ENCODE measurements at places on chromosomes 6 and 20.

DNA sequence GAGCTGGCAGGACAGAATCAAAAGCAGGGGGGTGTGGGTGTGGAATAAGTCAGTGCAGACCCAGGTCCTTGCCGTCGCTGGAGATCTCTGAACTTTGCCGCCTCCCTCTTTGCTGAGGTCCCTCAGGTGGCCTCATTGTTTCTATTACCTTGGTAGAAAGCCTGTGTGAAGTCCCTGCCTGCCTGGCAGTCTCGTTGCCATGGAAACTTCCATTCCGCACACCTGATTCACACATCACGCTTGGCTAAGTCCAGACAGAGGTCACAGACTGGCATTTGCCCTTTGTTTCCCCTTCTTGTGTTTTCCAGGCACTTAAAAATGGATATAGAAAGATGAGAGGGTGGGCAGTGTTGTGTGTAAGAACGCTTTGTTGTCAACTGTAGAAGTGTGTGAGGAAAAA, 260.6 kb downstream of the PRL start:
- no peak for DNase-seq

DNA sequence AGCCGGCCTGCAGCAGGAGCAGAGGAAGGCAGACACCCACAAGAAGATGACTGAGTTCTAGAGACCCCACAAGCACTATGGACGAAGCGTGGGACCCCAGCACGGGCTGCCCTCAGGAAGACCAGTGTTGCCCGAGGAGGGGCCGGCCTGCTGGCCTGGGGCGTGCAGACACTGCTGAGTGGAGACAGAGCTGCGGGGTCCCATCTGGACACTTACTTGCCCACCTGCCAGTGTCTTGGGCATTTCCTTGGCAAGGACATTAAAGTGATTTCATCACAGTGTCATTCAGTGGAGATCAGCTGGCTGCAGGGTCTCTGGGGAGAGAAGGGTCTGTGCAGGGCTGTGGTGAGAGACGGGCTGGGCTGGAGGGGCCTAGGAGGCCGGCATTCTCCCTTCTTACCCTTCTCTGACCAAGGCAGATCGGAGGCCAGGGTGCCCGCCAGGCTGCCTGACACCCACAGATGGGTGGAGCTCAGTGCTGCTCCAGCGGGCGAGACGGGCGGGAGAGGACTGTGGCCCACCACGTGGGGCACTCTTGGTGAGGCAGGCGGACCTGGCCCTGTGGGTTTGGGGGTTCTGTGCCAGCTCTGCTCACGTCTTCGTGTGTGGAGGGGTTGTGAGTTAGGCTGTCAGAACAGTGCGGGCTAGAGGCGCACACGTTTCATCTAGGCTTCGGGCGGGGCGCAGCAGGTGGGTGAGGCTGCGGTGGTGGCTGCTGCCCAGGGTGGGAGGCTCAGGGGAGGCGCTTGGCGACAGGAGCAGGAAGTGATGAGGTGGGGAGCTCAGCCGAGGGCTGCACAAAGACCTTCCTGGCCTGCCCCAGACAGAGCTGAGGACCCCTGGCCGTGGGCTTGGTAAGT, at the start of gene LIME1:
Gene LIME1, plus strand, starts transcription at position 806 of the 860 bp plus-strand sequence. CDS start 886 bp downstream, outside the sequence.
- peak; percentile 45 for DNase-seq

GRCh38 chr20:20729563-20729962, 17.1 kb upstream of the RALGAPA2 start:
- DNase-seq = no peak

DNA sequence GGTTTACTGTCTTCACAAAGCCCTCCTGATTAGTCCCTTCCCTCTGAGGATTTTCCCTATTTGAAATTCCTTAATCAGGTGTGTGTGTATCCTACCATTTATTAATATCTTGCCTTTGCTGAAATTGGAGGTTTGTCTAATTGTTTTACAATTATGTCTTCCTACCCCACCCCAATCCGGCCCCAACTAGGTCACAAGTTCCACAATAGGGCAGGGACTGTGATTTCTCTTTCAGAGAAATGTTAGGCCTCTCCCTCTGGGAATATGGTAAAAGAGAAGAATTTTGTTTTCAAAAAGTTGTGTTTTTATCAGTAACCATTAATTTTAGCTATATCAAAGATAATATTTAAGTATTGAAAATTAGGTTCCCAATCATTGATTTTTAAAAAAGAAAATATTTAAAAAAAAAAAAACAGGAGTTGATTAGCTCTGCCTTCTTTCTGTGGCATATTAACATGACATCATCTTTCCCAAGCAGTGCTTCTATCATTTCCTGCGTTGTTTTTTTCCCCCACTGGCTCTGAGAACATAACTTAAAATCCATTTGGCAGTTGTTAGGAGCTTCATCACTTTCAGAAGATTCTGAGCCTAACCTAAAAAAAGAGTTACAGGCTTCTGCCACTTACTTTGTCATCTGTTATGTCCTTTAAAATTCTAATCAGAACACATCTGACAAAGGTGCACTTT, 36.1 kb downstream of the BLOC1S5 start:
- DNase-seq = no peak

DNA sequence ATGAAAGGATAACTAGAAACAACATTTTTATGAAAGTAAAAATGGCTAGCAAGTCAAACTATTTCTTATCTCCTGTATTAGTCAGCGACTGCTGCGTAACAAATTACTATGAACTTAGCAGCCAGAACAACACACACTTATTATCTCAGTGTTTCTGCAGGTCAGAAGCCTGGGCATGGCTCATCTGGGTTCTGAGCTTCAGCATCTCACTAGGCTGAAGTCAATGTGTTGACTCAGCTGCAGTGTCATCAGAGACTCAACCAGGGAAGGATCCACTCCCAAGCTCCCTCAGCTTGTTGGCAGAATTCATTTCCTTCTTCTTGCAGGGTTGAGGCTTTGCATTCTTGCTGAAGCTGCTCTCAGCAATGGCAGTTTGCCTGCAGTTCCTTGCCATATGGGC, 33.2 kb upstream of the IGF2R start:
- DNase-seq = no peak

DNA sequence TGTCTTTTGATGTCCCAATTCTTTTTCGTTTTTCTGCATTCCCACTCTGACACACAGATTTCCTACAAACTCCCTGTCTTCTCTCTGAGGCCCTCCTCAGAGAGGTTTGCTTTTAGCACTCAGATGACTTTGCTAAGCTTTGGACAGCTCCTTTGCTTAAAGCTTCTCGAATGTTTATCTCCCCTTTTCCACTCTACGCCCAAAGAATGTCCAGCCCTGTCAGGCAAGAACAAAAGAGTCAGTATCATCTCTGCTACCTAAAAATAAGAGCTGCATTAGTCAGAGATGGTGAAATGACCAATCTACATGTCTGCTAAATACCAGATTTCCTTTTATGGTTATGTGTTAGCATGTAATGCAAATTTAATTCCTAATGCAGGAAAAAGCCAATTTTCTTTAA, 56.8 kb downstream of the PREP start:
- no peak for DNase-seq

DNA sequence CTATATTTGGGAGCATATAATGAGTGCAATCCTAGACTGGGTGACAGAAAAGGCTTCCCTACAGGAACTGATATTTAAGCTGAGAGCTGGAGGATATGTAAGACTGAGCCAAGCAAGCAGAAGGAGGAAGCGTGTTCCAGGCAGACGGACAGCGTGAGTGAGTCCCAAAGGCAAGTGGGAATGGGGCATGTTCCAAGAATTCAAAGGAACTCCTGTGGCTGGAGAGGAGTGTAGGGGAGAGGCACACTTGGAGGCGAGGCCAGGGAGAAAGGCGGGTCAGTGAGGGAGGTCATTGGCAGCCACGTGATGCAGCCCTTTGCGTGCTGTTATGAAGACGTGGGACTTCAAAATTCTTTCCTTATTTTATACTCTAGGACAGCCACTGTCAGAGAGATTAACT, 27.9 kb upstream of the SGK1 start:
- no peak for DNase-seq

DNA sequence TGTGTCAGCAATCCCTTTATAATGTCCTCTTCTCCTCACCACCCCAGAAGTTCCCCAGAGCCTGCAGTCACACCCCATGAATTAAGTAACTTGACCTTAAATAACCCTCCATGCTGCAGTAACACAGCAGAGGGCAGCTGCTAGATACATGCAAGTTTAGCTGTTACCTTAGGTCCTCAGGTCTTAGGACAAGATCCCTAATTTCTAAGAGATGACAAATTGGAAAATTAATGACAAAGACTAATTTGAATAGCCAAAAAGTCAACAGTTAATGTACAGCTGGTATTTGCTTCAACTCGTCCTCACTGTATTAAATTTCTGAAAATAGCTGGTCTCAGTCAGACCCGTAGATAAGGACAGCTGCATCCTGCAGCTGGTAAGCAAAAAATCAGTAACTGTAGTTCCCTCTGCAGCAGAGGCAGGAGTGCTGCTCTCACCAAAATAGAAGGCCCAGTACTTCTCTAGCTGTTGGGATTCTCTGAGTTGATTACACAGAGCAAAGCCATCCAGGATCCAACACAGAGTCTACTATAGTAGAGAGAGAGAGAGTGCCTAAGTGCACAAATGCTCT, 62.4 kb downstream of the TNFRSF21 start:
- no peak for DNase-seq

GRCh38 chr20:44087857-44088120, 99.2 kb downstream of the JPH2 start:
- no peak for DNase-seq

DNA sequence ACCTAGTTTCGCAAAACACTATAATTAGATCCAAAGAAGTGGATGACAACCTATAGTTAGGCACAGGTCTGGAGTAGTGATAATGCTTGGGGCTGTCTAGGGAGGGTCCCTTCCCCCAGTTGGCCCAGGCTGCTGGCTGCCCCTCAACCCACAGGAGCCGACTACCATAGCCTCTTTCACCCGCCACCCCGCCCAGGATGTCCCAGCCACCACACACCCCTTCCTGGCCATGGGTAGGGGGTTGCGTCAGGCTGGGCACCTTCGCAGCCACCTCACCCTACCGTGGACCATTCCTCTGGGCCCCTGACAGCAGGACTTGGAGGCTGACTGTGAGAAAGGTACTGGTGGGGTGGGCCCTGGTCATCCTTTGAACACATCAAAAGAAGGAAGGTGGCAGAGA, 8.5 kb downstream of the TFEB start:
- no peak for DNase-seq

- DNase-seq = no peak
These were observed 107.9 kb upstream of the MLIP start for GRCh38 chr6:54003316-54003715.

- DNase-seq = no peak
These were observed 43.2 kb downstream of the ELMO2 start for GRCh38 chr20:46362921-46363867.

DNA sequence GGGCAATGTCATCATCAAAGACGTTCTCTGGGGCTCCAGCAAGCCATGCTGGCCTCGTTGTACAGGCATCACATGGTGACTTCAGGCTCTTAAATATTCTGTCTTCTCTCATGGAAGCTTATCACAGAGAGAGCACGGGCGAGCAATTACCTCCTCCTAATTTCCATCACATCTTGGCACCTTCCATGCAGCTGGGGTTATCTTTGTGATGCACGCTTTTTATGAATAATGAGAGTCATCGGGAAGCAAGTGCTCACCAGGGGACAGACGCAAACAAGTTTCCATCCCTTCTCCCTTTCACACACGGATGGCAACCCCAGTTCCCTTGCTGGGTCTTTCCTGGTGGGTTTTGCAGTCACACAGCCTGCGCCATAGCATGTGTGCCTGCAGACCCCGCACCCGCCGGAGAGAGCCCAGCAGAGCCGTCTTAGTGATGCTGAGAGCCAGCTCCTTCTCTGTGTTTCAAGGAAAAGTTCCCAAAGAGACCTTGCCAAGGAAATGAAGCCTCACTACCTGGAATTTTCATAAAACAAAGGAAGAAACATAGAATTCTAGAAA, 116.3 kb upstream of the AFDN start:
- no peak for DNase-seq

GRCh38 chr6:107667790-107668189, 156.3 kb downstream of the SCML4 start:
- no peak for DNase-seq

- peak; percentile 24 for DNase-seq
These were observed 103.2 kb upstream of the FOXP4 start for GRCh38 chr6:41442800-41443501.

DNA sequence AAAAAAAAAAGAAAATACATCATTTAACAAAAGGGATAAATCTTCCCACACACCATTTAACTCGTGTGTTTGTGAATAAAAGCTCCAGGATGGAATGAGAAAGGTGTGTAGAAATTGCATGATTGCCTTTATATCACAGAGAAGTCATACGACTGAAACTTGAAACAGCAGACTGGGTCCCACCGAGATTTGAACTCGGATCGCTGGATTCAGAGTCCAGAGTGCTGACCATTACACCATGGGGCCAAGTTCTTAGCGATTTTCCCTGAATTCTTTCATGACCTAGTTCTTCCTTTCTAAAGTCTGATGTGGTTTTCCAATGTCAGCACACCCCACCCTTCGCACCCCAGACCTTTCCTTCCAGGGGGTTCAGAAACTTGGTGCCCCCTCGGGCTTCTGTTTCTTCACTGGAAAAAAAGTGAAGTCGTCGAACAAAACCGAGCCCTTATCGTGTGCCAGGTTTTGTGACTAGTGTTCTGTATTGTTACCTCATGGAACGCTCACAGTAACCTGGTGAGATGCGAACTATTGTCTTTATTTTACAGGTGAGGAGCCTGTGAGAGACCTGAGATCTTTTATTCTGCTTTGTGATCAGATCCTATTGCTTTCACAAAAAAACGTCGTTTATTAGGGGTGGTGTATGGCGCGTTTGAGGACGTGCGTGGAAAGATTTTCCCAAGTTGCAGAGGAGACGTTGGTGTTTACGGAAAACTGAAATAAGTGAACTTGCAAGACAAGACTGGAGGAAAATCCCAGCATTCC, 120.8 kb downstream of the OR2B2 start:
- peak; percentile 34 for DNase-seq

DNA sequence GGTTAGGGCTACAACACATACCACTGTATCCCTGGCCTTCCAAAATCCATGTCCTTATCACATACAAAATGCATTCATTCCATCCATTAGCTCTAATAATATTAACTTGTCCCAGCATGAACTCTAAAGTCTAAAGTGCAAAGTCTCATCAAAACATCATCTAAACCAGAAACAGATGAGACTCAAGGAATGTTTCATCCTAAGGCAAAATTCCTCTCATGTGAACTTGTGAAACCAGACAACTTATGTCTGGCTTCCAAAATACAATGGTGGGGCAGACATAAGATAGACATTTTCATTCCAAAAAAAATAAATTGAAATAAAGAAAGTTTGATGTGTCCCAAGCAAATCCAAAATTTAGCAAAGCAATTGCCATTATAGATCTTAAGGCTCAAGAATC, 257.4 kb downstream of the HTR1B start:
- DNase-seq = no peak

DNA sequence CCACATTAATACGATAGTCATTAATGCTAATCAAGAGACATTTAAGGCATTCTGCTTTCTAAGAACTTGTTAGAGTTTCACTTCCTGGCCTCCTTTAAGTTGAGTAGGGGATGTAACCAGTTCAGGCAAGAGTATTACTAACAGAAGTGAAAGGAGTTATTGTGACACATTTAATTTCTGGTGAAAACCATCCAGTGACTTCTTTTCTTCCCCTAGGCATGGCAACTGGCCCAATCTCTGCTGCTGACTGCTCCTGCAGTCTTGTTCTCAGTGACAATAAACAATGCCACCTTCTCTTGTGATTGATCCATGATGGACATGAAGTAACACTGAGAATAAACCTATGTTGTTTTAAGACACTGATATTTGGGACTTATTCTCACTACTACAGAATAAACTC, 130.9 kb upstream of the DEFB112 start:
- no peak for DNase-seq

- no peak for DNase-seq
These were observed 243.7 kb downstream of the ALDH8A1 start for GRCh38 chr6:134706153-134706552.

- DNase-seq = no peak
These were observed 58.6 kb downstream of the SYNJ2 start for GRCh38 chr6:158040051-158040803.

- DNase-seq = no peak
These were observed 12.7 kb downstream of the ACTR5 start for GRCh38 chr20:38760978-38761377.

Measured in stimulated activated CD4-positive, alpha-beta T cell treated with anti-CD3 and anti-CD28 coated beads, Interleukin-4, amount 100 ng/mL, for 48 hours (primary cell).